ENCODE measurements at places on chromosomes 7 and 10.
A peak's percentile ranks its signal among the peaks of the same experiment; 100 is the strongest.

DNA sequence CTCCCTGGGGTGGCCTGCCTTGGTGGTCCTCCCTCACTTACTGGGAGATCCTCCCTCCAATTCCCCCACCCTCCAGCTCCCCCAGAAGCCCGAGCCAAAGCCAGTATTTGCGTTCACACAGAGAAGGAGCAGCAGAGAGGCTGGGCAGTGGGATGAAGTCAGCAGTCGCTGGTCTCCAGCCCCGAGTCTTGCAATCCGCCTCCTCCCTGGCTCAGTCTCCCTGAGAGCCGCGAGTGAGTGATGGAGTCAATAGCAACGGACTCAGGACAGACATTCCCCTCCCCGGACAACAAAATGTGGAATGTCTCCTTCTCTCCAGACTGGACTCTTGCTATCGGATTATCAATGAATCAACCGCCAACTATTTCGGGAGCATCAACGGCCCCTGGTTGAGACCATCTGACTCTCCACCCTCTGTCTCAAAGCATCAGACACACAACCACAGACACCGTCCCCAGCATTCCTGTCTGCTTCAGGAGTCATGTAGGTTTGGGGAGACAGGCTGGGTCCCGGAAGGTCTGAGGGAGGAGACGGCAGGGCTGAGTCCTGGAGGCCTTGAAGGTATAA, 178.4 kb downstream of the SH3PXD2A start:
- DNase-seq: no peak

DNA sequence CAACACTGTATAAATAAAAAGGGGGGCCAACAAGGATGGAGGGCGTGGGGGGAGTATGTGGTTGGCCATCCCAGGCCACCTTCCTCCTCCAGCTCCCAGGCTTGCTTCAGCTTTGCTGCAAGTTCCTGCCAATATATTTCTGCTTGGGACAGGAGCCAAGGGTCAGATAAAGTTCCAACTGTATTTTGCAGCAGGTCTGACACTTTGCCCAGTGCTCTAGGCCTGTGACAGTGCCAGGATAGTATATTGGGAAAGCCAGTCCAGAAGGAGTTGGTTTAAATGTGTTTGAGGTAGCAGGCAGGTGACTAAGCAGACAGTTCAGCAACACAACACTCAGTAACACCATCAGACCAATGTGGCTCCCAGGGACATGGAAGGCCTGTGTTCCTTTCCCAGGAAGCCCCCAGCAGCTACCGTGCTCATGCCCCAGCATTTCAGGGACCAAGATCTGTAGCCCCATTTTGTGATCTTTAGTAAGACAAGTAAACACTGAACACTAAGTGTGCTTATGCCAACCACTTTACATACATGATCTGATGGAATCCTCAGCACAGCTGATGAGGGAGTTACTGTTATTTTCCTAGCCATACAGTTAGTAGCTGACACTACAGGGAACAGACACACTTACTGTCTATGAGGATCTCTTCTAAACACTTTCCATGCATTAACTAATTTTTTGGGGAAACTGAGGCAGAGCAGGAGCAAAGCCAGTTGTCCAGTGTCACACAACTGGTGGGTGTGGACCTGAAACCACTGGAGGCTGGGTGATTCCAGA, 38.9 kb downstream of the DNAJB12 start:
- no peak for DNase-seq

GRCh38 chr7:40330408-40330807, 195.6 kb downstream of the SUGCT start:
- DNase-seq: no peak

DNA sequence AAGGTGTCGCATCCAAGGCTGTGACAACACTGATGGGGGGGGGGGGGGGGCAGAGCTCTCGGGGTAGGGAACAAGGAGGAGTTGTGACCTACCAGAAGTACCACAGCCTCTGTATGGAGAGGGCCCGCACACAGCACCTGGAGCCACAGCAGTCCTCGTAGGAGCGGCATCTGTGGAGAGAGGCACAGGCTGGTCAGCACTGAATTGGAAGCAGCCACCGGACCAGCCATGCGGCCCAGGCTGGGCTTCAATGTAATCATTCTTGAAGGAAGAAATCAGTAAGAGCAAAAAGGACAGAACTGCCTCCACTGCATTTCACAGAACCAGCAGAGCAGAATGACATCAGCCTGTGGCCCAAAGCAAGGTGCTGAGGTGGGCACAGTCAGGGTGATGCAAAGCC, 74.8 kb downstream of the VOPP1 start:
- no peak for DNase-seq

- no peak for DNase-seq
Measured at GRCh38 chr10:45460235-45460878, 86.3 kb downstream of the ALOX5 start.

DNA sequence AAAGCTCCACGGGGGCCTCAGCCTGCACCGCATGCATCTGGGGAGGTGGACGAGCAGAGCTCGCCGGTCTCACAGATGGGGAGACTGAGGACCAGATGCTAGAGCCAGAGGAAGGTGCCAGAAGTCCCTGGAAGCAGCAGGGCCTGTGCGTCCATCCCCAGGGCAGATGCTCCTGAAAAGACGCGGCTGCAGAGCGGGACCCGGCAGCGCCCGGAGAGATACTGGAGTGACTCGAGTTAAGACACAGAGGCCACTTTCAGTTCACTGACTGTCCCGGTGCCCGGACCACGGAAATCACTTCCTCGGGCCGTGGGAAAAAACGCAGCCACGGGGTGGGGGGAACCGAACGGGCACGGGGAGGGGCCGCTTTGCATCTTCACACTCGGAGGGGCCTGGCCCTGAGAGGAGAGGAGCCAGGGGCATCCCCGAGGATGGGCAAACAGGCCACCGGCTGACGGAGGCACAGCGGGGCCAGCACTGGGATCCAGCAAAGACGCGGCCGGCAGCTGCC, 85.4 kb downstream of the FOXL3 start:
- no peak for DNase-seq

DNA sequence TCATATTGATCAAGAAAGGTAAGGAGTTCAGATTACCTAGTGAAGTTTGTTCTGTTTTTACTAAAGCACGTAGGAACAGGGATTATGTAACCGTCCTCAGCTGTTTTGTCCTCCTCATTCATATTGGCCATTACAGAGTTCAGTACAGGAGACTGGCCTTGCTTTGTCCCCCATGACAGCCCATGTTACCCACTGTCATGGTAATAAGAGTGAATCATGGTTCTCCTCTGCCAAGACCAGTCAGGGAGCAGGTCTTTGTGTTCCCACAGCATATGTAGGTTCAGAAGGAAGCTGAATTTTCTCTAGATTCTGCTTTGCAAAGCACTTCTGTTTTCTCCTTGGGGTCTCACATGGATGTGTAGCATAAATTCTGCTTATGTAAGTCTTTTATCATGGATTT, 106.2 kb upstream of the GPR141 start:
- DNase-seq: no peak

GRCh38 chr10:43124094-43124521, 14.1 kb upstream of the CSGALNACT2 start:
- no peak for DNase-seq

DNA sequence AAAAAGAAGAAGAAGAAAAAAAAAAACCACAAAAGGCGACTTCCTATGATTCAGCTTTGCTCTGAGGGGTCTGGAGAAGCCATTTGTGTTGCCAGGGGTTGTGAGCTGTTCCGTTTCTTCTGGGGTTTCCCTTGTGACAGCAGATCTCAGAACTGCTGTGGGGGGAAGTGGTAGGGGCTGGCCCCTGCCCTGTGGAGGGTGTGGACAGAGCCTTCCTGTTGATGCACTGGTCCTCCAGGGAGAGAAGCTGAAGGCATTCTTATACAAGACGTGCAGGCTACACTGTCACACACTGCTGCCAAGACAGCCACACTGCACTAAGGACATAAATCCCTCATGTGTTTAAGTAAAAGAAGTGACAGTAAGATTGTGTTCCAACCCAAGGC, 17.3 kb upstream of the CSGALNACT2 start:
- DNase-seq: peak; percentile 65

GRCh38 chr7:148711191-148712102, 12.7 kb downstream of the CUL1 start:
- DNase-seq: no peak

Data from CD4-positive, alpha-beta T cell treated with Interleukin-1 beta for 1 hour (primary cell).